Head of caudate nucleus (tissue), 42 donors: ENCODE measurements at places on chromosomes 3 and 15.

- no peak for DNase-seq
These were observed 43.1 kb upstream of the SLC25A36 start for GRCh38 chr3:140898340-140899180.

- DNase-seq: no peak
These were observed 532.8 kb upstream of the TBL1XR1 start for GRCh38 chr3:177729956-177730681.

GRCh38 chr3:17258823-17259436 lies 374.2 kb downstream of the PLCL2 start:
- no peak for DNase-seq

DNA sequence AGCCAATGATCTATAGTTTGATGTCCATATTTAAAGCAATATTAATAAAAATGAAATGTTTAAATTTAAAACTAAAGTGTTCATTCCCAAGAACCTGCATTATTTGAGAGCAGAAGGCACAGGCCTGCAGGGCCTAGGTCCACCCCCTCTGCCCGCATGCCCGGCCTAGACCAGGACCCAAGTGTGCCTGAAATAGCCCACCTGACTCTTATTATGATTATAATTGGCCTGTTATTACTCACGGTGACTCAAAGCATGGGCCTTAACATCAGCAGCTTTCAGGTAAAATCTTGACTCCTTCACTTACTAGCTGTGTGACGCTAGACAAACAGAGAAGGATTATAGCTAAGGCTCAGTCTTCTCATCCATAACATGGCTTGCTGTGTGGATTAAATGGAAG lies 128.8 kb downstream of the PLCL2 start:
- DNase-seq: no peak

DNA sequence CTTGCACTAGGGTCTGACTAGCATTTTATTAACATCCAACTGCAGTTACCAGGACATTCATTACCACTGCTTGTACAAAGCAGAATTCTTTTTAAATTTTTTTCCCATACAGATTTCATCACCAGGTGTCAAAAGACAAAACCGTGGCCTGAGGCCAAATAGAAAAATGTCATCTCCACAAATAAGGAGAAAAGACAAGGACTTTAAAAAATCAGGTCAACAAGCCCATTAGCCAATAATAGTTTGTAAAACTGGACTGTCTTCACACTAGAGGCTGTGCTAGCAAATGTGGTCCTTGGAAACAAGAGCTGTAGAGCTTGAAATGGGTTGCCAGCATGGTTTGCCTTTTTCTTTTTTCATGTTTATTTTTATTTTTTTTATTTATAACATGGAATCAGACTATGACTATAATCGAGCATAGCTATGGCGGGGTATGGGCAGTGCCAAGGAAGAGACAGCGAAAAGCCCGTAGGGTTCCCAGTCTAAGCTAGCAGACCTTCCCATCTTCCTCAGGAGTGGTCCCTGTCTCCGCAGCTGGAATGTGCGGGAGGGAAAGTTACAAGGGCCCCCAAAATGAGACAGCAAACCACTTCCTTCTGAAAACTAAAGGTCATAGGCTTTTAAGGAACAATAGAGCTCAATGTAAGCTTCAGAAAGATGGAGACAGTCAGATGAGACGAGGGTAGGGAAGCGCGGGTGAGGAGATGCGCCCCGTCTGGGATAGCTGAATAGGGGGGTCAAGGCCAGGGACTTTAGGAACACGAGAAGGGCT lies 1.5 kb downstream of the PTPN9 start:
- DNase-seq: peak; percentile 16

DNA sequence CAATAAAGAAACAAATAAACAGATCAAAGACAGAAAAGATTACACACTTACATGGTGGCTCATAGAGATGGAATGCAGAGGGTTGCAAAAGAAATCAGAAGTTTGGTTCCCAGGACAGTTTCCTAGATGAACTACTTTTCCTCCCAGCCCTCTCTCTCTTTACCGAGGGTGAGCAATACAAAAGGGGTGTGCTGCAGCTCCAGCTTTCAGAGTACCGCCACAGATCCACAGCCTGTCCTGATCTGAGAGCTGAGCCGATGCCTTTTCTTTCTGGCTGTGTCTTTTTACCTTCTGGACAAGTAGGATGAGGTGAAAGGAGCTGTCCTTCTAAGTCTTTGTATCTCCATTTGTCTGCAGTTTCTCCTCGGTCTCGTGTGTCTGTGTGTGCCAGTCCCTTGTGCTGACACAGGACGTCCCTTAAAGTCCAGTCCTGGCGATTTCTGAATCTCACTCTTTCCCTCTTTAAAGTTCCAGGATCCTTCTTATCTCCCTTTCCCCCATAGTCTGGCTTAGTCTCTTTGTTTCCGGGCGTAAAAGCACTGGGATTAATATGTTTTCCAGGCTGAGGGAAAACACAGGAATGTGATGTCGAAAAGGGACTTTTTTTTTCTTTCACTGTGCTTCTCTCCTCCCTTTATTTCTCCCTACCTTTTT lies 540 bp downstream of the CCDC80 start:
- no peak for DNase-seq

DNA sequence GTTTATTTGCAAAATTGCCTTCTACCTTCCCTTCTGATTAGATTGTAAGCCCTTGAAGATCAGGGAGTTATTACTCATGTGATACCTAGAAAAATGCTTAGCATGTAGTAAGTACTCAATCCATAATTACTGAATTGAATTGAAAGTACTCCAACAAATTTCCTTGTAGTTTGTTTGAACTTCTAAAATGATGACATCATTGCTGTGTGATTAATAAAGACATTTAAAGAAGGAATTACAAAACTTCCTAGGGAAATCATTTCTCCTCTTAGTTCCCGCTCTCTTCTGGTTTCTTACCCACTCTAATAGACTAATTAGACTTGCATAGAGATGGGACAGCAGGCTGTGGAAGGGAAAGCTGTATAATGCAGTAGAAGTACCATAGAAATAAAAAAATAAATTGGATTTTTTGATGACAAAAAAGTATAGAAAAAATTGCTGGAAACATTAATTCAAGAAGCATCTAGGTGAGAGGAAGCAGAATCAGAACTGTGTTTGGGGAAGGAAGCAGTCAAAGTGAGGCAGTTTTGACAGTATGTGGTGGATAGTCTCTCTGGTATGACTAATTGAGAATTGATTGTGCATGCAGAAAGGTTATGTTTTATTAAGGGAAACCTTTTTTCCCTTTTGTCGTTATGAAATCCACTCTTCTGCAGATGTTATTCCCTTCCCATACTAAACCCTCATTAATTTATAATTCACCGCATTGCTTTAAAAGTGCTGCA lies 93.0 kb downstream of the ALCAM start:
- no peak for DNase-seq

DNA sequence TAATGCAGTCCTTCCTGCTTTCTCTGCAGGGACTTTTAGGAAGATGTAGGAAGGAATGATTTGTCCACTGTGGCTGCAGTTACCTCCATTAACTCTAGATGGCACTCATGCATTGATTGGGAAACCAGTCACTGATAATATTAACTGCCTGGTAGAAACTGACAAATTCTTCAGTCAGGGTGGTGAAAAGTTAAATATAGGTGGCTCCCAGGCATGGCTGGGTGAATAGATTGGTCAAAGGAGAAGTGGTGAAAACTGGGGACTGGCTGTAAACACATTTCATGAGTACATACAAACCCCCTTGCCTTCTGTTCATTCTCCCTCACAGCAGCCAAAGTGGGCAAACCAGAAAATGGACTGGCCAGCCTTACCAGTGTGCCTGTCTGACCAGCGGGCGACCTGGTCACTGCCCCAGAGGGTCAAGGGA lies 333.4 kb downstream of the THSD4 start:
- DNase-seq: peak; percentile 67

DNA sequence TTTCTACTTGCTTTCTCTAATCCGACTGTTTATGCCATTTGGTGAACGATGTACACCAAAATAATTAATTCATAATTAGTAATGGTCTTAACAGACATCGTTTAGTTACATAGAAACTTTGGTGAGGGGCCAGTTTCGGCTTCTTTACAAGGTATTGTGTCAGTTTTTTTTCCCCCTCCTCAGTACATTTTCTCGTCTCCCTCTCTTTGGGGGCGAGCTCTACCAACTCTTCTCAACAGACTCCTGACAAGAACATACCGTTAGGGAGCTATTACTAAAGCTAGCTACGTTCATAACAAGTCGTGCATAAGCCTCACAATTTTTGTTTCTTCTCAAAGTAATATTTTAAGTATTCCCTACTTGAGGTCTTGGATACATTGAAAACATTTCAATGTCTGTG lies 1.4 kb downstream of the U2SURP start:
- no peak for DNase-seq

GRCh38 chr3:138389841-138390581 lies 41.6 kb downstream of the MRAS start:
- DNase-seq: no peak

DNA sequence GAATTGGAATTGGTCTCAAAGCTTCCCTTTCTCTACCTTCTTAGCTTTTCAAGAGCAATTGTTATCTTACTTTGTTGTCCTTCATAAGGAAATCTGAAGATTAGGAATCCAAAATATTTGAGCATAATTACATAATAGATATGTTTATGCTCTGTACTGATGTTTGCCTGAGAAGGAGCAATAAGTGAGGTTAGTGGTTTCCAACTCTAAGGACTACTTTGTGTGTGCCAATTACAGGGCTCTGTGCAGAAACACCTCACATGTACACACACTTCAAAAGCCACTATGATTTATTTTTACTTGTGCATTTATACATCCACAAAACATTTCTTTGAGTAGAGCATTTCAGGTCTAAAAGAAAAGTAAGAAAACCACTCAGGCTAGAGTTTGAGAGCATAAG lies 49.9 kb downstream of the MME start:
- DNase-seq: no peak

DNA sequence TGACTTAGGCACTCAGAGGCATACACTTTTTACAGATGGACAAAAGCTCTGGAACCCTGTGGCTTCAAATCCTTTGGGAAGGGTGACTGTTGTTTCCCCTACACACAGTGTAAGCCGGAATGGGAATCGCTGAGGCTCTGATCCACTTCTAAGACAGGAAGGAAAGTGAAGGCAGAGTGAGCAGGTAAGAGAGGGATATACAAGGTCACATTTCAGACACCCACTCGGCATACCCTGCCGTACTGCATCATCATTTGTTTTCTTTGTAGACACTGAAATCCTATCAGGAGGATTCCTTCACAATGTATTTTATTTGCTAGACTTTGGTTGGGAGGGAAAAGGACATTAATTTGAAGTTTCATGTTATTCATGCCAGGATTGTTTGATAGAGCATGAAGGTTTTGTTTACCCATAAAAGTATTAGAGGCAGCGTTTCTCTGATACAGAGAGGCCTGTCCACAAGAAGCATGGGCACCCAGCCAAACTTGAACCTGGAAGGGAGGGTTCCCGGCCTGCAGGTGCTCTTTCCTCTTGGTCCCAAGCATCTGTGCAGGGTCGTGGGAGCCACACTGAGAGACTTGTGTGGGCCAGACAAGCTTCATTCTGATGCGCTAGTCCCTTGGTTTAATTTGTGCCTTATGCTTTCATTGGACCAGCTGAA lies 21.9 kb upstream of the POLR2M start:
- DNase-seq: no peak

- DNase-seq: no peak
These were observed 38.2 kb downstream of the FILIP1L start for GRCh38 chr3:100075851-100076730.

DNA sequence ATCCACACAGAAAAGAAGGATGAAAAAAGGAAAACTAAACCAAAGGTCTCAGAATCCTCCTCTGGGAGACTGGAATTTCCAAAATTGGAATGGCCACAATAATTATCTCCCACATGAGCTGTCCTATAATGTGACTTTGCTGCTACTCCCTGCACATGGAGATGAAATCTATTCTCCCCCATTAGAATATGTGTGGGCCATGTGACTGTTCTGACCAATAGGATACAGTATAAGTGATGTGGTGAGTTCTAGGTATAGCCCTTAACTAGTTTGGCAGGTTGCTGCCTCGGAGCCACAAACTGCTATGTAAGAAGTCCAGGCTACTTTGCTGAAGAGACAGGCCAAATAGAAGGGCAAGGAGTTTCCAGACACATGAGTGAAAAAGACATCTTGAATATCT lies 5.2 kb downstream of the TRIM59 start:
- no peak for DNase-seq

DNA sequence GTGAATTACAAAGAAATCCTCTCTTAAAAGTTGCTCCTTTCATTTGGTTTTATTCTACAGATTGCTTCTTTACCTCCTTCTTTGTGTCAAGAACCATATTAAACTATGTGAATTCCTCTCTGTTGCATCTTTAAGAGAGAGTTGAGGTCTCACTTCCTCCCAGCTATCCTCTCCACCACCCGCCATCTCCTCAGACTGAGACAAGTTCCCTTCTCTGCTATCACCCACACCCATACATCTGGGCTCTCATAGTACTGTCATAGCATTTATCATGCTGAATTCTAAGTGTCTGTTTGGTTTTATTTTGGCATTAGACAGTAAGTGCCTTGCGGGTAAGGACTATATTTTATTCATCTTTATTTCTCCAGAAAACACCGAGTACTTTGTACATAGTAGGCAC lies 54.2 kb downstream of the B3GALNT1 start:
- DNase-seq: no peak

DNA sequence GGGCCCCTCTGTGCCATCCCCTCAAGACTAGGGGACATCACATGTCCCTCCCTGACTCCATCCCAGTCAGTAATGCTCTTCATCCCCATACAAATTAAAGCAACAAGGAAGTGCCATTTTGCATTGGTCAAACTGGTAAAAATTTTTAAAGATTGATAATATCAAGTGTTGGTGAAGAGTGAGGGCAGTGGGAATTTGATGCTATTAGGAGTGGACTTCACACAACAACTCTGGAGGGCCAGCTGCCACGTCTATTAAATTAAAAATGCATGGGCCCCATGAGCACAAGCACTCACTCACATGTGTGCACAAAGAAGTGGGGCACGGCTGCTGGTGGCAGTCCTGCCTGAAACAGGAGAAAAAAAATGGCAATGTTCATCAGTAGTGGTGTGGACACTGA lies 47.8 kb downstream of the DNAJB8 start:
- no peak for DNase-seq

- DNase-seq: peak; percentile 79
These were observed 153.6 kb downstream of the TNIK start for GRCh38 chr3:171306631-171307030.

GRCh38 chr3:53065841-53066480 lies 20.1 kb upstream of the SFMBT1 start:
- no peak for DNase-seq

- DNase-seq: no peak
These were observed 398.3 kb downstream of the MFSD1 start for GRCh38 chr3:159200176-159200575.

DNA sequence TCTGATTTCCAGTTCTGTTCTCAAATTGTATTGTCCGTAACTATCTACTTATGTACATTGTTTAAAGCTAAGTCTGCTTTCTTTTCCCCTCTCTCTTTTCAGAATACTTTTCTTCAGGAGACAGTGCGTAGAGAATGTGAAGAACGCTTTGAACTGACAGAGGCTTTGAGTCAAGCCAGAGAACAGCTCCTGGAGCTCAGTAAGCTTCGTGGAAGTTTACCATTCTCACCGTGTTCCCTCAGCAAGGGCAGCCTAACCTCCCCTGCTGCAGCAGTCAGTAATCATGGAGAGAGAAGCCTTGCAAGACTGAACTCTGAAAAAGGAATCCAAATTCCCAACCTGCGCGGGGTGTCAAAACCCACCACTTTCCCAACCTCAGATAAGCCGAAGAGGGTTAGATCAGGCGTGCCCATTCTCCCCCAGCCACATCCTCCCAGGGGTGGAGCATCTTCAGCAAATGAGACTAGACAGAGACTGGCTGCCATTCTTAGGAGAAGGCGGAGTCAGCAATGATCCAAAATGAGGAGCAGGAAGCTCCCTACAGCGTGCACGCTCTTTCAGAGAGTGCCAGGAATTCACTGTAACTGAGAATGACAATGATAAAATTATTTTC lies 114.6 kb downstream of the CCNL1 start:
- no peak for DNase-seq

GRCh38 chr3:27174530-27174929 lies 194.7 kb downstream of the NEK10 start:
- no peak for DNase-seq
